ENCODE measurements at places on chromosomes 3 and 15.

DNA sequence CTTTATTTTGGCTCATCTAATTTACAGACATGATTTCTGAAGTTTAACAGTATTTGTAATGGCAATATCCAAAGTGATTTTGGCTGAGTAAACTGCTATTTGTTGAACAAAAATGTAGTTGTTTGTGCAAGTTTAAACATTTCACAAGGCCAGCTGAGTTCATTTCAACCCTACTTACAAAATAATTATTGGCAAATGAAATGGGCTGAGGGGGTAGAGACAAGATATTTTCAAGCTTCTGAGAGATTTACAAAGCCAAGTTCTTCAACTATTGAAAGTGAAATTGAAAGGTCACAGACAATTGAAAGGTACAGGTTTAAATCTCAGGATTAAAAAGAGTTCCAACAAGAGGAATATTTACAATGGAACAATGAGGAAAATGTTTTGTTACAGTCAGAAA is 77.1 kb downstream of the DUT start:
- DNase-seq, result no peak

DNA sequence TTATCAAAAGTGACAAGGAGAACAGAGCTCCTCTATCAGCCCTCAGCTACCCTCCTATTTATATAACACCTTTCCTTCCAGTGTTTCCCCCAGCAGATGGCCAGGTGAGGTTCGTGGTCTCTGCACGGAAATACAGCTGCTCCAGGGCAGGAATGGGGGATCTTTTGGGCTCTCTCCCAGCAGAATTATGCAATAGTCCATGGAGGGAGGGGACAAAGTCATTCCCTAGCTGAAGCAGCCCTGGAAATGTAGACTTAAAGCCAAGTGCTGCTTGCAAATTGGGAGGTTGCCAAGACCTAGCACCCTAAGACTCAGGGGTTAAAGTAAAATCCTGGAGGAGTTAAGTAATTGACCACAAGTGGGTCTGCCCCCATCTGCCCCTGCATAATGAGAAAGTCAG is 256.3 kb downstream of the LRTM1 start:
- no peak for DNase-seq

- no peak for DNase-seq
Measured at GRCh38 chr15:50997371-50998051, 89.0 kb downstream of the AP4E1 start.

DNA sequence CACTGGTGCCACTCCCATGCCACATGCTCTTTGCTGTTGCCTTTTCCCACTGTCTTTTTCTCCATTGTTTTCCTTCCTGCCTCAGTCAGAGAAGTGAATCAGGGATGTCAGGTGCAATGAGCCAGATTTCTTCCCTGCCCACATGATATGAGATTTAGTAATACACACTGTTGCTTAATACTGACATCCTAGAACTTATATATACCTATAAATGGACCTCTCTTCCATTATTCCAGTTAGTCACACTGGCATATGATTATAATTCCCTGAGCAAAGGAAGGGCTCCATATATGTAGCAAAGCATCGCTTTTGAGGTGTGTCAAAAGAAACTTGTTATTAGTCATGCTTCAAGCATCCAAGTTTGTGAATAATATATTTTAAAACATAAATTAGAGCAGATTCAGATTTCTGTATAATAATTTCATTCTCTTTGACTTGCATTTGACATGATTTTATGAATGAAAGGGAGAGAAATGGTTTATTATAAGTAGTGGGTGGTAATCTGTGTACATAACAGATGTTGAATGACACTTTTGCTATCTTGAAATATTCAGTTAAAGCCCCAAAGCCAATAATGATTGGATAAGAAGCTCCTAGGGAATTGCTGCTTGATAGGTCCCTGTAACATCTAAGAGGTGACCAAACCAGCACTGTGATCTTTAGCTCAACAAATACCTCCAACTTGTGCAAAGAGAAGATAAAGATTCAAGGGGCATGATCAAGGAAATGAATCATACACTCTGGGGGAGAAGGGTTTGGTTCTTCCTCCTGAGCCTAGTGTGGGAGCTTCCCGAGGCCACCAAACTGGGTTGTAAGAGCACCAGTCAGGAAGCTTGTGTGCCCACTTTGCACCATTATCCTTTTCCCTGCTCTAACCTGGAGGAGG is 48.6 kb downstream of the CHST2 start:
- DNase-seq, result no peak
